ENCODE measurements at places on chromosomes 11 and 22.
A peak's percentile ranks its signal among the peaks of the same experiment; 100 is the strongest.

DNA sequence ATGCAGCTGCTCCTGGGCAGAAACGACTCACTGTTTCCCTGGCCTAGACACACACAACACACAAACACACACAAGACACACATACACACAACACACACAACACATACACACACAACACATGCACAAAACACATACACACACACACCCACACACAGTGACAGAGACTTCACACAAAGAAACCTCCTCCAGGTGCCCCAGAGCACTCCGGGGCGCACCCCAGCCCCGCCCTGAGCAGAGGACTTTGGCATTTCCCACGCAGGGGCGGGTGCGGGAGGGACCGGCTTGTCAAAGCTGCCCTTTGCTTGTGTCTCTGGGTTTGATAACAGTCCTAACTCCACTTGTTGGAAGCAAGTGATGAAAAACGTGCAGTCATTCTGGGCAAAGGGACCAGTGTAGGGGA lies 6.5 kb downstream of the APOBEC3A start:
- DNase-seq: peak; percentile 16

DNA sequence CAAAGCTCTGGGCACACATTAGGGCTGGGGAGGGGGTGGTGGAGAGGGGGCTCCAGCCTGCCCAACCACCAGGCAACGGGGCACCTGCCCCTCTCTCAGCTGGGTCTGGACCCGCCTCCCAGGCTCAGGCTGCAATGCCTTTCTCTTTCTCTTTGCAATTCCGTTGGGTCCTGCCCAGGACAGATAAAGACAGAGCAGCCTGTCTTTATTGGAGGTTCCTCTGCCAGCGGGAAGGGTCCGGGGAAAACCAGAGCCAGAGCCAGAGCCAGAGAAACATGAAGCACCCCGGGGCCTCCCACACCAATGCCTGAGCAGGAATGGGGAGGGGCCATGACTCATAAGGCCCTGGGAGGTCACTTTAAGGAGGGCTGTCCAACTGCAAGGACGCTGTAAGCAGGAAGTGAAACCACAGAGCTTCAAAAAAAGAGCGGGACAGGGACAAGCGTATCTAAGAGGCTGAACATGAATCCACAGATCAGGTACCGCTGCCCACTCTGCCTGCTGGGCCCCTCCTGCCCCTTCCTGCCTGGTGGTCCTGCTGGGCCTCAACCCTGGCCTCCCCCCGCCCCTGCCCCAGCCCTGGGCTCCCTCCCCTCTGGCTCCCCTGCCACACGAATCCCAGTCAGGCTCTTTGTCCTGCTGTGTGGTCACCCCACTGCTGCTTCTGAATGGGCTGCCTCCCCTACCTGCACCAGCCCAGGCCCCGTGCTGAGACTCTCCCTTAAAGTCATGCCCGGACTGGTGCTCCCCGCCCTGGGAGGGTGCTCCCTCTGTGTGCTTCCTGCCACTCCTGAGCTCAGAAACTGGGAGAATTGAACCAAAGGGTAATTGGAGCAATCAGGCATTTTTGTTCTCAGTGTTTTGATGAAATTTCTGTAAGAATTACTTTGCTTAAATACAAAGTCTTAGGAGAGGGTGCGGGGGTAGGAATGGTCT lies at the start of gene APOBEC3B:
Gene APOBEC3B, plus strand, starts transcription at position 356 of the 936 bp plus-strand sequence. Its CDS starts 107 bp downstream, at position 463.
- peak; percentile 87 for DNase-seq

DNA sequence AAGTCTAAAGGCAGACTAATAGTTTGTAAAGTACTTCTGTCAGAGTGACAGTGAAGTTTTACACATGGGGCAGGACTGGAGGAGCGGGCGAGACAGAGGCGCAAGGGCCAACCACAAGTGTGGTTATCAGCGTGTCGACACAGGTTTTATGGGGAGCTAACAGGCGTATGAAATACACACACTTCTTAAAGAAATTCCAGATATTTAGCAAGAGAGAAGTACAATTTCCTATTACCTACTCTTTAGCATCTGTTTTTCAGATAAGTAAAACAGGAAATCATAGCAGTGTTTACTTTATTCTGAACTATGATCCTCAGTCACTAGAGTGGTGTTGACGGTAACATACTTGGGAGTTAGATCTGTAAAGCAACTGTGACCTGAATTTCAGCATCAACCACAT lies 22.5 kb downstream of the VSIG10L2 start:
- DNase-seq: no peak

DNA sequence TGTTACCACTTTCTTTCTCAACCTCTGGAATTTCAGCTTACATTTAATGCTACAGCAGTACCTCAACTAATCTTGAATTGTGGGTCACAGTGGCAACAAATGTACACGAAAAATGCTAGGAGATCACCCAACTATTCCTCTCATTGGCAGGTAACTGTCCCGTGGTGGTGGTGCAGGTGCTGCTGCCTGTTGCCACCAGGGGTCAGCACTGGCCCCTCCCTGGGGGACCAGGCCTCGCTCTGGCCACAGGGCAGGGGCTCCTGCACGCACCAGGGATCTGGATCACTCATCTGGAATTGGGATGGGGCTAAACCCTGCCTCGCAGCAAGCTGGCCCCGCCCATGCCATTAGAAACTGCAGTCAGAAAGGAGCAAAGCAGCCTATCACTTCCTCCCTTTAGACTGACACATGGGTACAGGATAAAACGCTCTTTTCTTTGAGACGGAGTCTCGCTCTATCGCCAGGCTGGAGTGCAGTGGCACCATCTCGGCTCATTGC lies 6.9 kb upstream of the POLDIP3 start:
- peak; percentile 55 for DNase-seq

DNA sequence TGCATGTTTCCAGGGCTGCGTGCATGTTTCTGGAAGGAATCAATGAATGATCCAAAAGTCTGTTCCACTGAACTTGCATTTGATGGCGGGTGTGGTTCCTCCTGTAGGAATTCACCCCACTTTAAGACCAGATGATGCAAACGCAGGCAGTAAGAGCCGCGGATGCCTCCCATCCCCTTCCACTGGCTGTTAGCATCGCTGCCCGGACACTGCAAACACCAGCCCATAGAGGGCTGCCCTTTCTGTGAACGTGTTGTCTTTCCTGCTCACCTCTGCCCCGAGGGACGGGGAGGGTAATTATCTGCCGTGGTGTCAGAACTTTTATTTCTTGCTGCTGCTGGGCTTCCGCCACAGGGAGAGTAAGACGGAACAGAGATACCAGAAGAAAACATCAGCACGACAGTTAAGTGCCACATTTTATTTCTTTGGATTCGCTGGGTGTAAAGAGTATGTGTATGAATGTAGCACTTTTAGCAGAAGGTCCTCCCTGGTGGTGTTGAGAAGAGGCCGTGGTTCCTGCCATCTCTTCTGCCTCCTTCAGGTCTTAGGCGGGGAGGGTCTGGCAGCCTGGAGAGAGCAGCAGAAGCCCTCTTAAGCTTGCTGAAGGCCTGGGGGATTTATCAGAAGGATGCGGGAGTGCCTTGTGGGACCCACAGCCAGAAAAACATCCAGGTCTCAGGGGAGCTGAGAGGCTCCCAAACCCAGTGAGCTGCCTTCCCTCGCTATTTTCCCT lies 53.2 kb upstream of the NECTIN1 start:
- no peak for DNase-seq

DNA sequence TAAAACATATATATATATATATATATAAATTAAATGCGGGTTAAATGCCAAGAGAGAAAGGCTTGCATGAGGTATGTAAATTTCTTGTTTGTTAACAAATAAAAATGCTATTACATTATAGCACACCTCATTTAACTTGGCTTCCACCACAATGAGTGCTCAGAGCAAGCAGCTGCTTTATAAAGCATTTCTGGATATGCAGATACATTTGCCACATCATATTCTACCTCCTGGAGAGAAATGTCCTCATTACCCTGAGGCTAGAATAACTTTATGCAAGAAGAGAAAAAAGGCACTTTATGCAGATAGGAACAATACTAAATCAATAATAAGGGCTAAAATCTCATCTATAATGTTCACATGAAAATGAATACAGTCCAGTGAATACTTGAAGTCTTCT lies 181.7 kb upstream of the CCDC90B start:
- no peak for DNase-seq

- DNase-seq: peak; percentile 59
These were observed 552 bp downstream of the CNIH2 start for GRCh38 chr11:66278363-66279091.

- DNase-seq: no peak
These were observed 14.7 kb upstream of the IFT27 start for GRCh38 chr22:36790648-36791047.

DNA sequence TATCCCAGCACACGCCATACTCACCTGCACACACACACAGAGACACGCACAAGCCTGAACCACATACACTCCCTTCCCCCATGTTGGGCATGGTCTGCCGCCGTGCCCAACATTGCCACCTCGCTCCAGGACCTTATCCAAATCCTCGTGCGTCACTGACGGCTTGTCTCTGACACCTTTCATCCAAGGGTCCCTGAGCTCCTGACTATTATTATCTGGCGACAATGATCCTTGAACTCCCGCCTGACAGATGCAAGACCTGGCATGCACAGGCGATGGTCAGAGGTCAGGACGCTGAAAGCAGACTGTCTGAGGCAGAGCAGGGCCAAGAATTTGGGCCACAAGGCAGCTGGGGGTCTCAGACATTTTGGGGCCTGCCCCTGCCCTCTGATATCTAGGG lies 4.2 kb downstream of the MB start:
- no peak for DNase-seq

- no peak for DNase-seq
These were observed 348.7 kb downstream of the ETS1 start for GRCh38 chr11:128238521-128239265.

GRCh38 chr11:43542750-43543712 lies 137.5 kb upstream of the HSD17B12 start:
- DNase-seq: no peak

GRCh38 chr11:114685097-114685496 lies 6.8 kb downstream of the NXPE2 start:
- no peak for DNase-seq

GRCh38 chr22:30984317-30984716 lies 15.3 kb downstream of the TUG1 start:
- DNase-seq: no peak

DNA sequence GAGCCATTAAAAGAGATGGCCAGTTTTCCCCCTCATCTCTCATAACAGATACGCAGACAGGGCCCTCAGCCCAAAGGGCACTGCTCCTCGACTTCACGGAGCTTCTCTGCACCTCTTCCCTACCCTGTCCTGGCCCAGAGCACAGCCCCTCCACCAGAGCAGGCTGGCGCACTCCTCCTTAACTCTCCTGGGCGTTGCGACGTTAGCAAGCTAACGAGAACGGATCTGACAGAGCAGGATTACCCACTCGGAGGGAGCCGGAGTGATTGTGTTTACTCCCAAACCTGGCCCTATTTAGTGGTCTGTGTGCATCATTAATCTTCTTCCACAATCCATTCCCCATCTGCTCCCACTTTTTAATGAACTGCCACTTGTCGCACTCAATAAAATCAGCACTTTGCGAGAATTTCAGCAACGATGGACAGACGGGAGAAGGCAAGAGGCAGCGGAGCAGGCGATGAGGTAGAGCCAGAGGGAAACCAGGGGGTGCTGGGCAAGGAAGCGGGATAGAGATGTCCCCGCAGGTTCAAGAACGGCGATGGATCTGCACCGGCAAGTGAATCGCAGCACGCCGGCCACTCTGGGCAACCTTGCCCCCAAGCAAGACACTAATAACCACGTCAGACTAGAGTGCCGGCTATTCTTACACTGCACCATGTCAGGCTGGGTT lies 159.4 kb downstream of the BUD13 start:
- no peak for DNase-seq

- peak; percentile 75 for DNase-seq
These were observed 476.9 kb downstream of the MIAT start for GRCh38 chr22:27134315-27134701.

DNA sequence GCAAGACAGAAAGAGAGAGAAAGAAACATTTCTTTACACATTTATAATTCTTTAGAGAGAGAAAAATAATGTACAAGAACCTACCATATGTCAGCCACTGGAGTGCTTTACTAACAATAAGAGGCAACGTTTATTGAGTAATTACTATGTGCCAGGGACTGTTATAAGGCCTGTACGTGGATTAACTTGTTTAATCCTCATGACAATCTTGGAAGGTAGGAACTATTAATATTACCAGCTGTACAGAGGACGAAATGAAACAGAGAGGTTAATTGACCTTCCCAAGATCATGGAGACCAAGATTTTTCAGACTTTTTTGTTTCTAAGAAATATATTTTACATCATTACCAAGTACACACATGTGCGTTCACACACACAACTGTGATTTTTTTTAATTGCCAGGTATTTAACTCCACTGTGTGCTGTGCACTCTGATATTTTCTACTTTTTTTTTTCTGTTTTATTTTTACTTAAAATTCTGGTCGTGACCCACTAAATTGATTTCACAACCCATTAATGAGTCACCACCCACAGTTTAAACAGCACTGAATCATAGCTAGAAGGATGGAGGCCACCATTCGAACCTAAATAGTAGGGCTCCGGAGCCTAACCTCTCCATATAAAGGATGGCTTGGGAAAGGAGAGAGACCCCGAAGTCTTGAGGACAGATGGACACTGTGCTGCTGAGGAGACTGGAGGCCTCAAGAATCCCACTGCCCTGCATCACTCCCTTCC lies 21.4 kb downstream of the CREB3L1 start:
- no peak for DNase-seq

DNA sequence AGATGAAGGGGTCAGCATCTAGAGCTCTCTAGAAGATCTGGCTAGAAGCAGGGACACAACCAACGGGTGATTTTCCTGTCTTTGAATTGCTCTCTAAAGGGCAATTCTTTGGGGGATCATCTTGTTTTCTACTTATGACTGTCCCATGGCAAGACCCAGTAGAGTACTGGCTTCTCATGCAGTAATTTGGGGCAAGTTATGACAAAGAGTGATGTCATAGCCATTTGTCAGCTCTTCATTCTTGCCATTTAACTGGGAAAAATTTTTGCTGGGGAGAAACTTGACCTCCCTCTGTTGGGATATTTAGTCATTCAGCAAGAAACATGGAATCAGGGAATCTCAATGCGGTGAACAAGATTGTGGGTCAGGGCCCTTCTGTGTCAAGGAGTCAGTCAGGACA lies 80.4 kb downstream of the SLC1A2 start:
- no peak for DNase-seq

GRCh38 chr22:26674211-26675190 lies 17.1 kb downstream of the MIAT start:
- no peak for DNase-seq

GRCh38 chr11:116641561-116642045 lies 131.2 kb downstream of the BUD13 start:
- DNase-seq: no peak

- no peak for DNase-seq
These were observed 118.8 kb upstream of the CADM1 start for GRCh38 chr11:115623021-115623451.

- no peak for DNase-seq
These were observed 83.0 kb downstream of the ISX start for GRCh38 chr22:35148866-35149548.

DNA sequence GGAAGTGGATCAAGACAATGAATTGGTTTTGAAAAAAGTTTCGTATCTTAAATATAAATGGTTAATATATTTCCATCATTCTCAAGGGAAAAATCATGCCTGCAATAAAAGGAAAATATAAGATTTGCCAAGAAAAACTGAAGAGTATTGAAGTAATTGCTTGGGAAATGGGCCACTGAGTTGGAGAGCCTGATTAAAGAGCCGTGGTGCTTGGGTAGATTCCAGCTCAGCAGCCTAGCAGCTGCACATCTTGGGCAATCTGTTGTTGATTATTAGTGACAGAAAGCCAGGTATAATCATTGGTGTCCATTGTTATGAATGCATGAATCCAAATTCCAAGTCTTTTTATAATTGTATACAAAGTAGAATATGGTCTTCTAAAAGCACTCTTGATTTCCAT lies 800.9 kb upstream of the CHORDC1 start:
- DNase-seq: no peak

- DNase-seq: peak; percentile 83
These were observed 7.7 kb downstream of the RIN1 start for GRCh38 chr11:66328302-66329144.

All from CD4-positive, alpha-beta T cell treated with Interleukin-15 for 1 hour (primary cell).